ENCODE measurements at places on chromosomes 2 and 18.

GRCh38 chr2:168363347-168364092 is 92.6 kb upstream of the CERS6 start:
- no peak for DNase-seq

DNA sequence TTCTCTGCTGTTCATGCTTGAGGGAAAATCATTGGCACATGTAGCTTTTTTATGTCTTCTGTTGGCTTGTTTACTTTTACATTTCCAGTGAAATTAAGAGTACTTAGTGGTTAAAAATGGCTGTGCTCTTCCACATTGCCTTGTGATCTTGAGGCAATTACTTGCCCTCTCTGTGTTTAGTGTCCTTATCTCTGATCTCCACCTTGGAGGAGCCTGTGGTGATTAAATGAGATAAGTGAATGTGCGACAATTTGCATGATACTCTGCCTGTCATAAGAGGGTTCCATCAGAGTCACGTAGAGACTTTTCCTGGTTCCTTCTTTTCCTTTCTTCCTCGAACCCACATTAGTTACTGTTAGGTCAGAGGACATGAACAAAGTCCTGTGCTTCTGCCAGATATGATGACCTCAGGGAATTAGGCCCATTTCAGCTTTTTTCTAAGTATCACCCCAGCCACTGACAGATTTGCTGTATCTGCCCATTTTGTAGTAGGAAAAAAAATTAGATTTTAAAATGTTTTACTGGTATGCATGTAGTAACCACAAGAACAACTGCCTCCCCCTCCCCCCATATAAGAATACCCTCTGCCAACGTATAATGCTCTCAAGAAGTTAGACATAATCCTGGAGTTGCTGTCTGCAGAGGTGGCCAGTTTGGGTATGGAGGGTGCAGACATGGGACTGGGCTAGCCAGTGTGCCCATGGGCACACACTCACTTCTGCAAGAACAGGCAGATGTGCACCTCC is 51.9 kb downstream of the TET3 start:
- no peak for DNase-seq

- no peak for DNase-seq
Measured at GRCh38 chr2:23355001-23355400, 30.0 kb upstream of the KLHL29 start.

GRCh38 chr2:10499911-10500521 is 51.9 kb upstream of the ODC1 start:
- no peak for DNase-seq

DNA sequence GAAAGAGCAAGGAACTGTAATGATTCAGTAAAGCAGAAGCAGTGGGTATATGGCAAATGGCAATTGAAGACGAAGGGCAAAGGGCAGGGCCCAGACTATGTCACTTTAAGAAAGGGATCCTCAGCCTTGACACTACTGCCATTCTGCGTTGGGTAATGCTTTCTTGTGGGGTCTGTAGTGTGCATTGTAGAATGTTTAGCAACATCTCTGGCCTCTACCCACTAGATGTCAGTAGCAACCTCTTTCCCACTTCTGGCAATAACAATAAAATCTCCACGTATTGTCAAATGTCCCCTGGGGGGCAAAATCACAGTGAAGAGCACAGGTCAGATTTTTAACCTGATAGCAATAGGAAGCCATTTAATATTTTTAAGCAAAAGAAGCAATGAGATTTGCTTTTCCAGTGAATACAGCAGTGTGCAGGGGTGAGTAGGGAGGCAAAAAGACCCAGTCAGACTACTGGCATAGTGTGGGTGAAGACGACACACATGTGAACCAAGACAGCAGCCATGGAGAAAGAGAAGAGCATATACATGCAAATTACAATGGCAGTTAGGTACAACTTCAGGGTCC is 209.5 kb downstream of the DYM start:
- DNase-seq, result no peak

GRCh38 chr2:126945118-126945517 is 46.4 kb downstream of the TEX51 start:
- no peak for DNase-seq

DNA sequence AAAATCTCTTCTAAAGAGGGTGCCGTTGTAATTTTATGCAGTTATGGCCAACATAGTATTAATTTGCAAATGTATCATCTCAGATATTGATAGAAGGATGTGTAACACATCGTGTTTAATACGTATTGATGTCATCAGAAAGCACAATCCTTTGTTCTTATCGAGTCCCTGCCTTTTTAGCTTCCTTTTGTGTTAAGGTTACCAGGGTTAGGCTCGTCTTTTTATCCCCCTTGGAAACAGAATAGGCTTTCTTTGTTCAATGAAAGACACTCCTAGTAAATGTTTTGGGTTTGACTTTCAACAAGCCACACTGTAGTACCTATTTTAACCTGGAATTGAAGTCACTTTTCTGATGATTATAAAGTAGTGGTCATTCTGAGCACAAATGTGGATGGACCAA is 136.2 kb downstream of the WDR7 start:
- no peak for DNase-seq

- no peak for DNase-seq
Measured at GRCh38 chr2:10006236-10007161, 36.9 kb upstream of the KLF11 start.

- DNase-seq, result no peak
Measured at GRCh38 chr2:116499389-116499788, 1315.1 kb upstream of the DDX18 start.

DNA sequence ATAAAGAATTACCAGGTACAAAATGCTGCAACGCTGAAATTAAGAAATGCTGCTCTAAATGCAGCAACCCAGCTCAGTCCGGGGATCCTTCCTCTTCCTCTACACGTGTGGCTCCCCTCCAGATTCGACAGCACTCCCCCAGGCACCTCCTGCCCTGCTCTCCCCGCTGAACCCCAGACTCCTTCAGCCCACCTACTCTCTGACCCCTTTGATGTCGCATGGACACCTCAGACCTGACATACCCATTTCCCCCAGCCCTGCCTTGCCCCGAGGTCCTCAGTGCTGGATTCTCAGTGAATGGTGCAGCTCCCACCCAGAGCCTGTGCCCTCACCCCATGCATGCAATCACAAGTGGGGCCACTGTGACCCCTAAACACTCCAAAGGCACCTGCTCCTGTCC is 4.6 kb upstream of the ADRA2B start:
- no peak for DNase-seq

DNA sequence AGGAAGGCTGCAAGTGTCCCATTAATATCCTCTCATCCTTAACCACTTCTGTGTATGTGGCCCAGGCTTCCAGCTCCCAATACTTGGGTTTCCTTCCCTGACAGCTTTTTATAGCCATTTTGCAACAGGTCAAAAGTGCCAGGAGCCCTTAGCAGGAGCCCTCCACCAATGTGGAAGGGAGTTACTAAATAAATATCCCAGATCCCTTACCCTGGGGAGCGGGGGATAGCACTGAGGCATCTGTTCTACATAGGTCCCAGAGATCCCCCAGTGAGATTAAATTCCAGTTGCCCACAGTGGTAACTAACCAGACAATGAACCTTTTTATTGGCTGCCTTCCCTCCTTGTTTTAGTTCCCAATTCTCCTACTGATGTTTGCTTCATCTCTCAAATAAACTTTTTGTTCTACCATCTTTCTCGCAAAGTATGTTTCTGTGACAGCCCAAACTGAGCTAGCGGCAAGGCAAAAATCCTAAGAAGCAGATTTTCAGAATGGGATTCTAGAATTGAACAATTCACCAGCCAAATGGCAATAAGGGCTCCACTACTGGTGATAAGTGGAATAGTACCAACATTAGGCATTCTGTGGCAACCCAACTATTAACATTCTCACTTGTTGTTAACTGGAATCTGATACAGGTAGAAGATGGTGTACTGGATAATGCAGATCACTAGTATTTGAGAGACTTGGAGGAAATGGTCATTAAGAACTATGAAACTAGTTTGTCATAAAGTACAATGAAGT is 83.9 kb upstream of the MAPRE2 start:
- DNase-seq, result no peak

- no peak for DNase-seq
Measured at GRCh38 chr2:231512222-231512621, 18.0 kb downstream of the NMUR1 start.

DNA sequence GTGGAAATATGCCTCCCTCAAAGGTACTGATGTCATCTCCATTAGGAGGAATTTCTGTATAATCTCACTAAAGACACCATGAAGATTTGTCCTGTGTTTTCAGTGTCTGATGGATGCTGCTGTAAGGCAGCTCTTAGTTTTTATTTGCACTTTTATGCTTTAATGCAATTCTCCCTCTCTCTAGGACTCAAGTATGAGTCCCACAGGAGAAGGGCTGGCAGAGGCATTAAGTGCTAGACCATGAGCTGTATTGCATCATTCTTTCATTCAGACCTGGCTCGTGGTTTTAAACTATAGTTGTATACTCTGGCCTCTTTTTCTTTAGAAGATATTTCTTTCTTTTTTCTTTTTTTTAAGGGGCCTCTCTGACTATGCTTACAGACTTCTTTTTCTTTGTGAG is 805.6 kb downstream of the DPP10 start:
- DNase-seq, result no peak

- DNase-seq, result no peak
Measured at GRCh38 chr2:238868616-238869292, 20.9 kb downstream of the TWIST2 start.

DNA sequence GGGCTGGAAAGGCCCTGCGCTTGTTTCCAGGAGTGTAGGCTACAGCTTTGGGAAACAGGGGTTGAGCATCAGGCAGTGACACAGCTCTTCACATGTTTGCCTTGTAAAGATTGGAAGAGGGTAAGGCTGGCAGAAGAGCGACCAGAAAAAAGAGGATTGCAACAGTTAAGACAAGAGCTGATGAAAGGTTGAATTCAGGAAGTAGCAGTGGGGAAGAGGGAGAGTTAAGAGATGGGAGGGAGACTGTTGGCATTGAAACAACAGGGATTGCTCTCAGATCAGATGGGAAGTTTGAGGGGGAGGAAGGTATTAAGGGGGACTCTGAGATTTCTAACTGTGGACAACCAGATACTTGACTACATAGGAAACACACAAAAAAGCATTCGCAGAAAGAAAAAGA is 96.9 kb downstream of the CTAGE1 start:
- no peak for DNase-seq

- DNase-seq, result no peak
Measured at GRCh38 chr18:998936-999335, 94.3 kb downstream of the ADCYAP1 start.

DNA sequence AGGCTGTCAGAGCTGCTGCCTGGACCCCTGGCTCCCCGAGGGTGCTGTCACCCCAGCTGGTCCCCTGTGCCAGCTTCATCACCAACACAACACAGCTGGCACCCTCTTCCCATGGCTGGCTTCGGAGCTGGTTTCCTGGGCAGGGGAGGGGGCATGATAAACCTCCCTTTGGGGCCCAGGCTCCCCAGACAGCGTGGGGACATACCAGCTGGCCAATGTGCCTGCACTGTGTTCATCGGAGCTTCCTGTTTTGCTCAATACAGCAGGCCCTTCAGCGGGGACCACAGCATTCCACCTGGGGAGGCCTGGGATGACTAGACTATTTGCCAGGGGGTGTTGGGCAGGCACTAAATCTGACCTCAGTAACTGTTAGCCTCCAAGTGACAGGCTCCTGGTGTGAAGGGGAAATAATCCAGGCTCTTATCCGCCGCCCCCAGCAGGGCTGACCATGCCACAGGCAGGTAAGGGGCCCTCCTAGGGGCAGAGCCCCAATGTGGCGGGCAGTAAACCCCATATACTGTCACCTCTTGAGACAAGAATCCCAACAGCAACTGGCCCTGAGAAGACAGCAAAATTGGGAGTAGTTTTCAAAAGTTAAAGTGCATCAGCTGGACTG is 44.6 kb downstream of the EMX1 start:
- DNase-seq, result no peak

DNA sequence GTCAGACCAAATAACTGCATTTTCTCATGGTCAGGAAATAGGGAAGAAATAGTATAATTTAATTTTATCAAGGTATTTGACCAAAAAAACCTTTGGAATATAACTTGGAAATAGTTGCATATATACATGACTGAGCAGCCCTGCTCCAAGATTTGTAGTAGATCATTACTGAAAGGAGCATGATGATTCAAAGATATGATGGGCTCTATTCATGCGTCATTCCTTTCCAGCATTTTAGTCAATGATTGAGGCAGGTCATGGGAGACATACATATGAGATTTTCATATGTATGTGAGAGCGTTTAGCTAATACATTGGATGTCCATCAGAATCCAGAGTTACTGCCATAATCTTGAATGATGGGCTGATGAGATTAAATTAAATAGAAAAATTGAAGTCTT is 74.5 kb downstream of the CAB39 start:
- DNase-seq, result no peak

DNA sequence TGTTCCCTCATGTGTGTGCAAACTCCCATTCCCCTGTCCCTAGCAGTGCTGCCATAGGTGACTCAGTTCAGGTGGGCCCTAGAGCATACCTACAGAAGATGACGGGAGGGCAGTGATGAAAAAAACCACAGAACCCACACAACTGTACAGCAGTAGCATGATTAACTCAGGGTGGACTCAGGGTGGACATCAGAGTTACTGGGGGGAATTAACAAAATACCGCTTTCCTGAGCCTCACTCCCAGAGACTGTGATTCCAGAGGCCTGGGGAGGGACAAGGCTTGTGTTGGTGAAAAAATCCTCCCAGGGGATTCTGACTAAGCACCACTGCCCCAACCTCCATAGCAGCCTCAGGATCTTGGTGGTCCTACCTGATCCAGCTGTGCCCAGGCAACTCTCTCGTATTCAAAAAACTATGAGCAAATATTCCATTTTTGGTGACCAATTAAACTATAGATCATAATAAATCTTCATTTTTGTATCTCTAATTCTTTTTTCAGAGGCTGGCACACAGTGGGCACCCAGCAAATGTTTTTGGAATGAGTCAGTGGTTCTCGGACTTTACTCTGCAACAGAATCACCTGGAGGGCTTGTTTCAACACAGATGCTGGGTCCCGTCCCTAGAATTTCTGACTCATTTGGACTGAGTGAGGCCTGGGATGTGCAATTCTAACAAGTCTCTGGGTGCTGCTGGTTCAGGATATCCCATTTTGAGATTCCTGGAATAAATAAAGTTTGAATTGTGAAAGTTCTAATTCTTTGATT is 84.1 kb upstream of the NABP1 start:
- DNase-seq, result no peak

DNA sequence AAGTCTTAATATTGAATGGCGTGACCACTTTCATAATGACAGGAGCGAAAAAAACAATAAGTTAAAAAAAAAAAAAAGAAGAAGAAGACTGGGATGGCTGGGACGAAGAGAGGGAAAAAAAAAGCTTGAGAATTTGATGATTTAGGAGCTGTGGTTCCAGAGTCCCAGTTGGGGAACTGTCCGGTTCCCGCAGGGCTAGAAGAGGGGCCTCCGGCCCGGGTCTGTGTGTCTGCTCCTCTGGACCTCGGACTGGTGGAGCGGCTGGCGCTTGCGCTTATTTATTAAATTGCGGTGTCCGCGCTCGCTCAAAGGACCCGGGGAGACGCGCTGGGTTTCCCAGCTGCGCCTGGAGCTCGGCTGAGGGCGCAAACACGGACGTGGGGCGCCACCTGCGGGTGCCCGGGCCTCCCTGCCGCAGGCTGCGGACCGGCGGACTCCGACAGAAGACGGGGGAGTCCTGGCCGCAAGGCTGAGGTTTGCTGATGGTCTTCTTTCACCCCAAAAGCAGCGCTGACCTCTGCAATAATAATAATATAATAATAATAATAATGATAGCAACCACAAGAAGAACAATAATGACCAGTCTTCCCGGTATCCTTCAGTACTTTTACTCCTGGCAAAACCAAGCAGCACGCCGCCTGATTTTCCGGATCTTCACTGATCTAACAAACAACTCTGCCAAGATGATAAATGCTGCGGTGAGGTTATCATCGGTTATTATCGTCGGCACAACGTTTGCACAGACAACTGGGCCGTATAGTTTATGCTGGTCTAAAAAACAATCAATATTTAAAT is at the start of gene CBLN2:
TSS of gene CBLN2 (minus strand) at position 251 of the 795 bp plus-strand sequence. CDS start 2,182 bp downstream, outside the sequence.
- no peak for DNase-seq
